ENCODE measurements at places on chromosomes 12 and 14.

DNA sequence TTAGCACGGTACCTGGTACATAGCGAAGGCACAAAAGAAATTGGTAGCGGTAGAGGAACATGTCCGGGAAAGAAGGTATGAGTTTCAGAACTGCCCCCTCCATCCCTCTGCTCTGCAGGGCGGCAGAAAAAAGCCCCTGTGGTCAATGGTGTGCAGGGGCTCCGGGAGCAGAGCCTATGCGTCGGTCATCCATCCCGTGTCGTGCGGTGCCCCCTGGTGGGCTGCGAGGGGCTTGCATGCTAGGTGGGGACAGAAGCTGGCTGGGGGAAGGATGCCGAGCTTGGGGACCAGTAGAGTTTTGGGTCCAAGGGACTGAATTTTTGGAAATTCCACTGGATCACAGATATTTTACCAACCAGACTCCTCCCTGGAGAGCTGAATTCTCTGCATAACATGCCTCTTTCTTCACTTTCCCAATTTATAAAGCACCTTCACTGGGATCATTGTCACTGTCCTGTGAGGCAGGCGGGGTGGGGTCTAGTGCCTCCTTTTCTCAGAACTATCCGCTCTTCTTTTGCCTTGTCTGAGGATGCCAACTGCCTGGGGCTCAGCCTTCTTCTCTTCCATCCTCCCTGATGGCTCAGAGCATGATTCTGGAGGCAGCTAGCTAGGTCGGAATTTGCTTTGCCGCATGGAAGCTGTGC lies 148.7 kb downstream of the SMOC1 start:
- peak; percentile 46 for DNase-seq

GRCh38 chr14:68577802-68578541 lies 214.9 kb downstream of the ZFP36L1 start:
- DNase-seq = peak; percentile 98

- peak; percentile 66 for DNase-seq
Measured at GRCh38 chr14:96136371-96137005, 68.2 kb upstream of the BDKRB2 start.

- no peak for DNase-seq
Measured at GRCh38 chr12:125512541-125513298, 447.5 kb downstream of the AACS start.

DNA sequence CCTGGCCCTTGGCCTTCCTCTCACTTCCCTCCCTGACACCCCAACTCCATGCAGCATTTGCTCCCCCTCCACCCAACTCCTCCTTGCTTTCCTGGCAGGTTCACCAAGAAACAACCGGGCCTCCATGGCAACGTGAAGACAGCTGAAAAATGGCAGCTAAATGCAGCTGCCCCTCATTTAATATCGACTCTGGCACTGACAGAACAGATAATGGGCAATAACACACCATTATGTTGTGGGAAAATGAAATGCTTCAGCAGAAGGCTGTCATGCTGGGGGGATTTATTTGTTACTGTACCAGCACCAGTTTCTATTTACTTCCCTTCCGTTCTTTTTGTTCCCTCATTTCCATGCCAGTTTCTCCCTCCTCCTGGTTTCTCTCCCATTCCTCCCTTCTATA lies 440.8 kb downstream of the NRXN3 start:
- DNase-seq = no peak

DNA sequence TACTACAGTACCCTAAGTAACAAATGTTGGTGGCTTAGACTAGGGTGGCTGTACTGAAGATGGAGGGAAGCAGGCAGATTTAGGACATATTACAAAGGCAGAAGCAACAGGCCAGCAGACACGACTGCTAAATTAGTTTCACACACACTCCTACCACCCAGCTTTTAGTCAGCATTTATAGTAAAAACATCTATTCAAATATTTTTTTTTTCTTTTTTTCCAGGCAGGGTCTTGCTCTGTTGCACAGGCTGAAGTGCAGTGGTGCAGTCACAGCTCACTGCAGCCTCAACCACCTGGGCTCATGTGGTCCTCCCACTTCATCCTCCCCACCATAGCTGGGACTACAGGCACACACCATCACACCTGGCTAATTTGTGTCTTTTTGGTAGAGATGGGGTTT lies 72.9 kb downstream of the CDK17 start:
- no peak for DNase-seq

- DNase-seq = no peak
Measured at GRCh38 chr12:104297477-104298113, 5.9 kb upstream of the EID3 start.
